ENCODE measurements at places on chromosomes 4 and X.

DNA sequence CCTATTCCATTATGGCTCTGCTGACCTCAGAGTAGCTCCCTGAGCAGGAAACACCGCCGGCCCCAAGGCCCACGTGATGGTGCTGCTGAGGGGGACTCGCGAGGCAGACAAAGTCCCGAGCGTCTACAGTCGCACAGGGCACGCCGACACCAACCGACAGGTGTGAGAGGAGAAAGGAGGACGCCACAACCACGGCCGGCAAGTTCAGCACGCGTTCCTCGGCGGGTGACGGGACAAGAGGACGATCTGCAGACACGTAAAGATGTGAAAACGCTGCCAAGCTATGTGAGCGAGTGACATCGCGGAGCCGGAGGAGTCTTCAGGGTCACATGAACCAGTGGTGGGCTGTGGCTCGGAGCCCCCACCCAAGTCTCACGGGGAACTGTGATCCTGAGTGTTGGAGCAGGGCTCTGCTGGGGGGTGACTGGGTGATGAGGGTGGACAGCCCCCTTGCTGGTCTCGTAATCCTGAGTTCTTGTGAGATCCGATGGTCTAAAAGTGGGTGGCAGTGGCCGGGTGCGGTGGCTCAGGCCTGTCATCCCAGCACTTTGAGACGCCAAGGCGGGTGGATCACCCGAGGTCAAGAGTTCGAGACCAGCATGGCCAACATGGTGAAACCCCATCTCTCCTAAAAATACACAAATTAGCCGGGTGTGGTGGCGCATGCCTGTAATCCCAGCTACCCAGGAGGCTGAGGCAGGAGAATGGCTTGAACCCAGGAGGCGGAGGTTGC is 34.0 kb downstream of the PPP2R3B start:
- DNase-seq: peak; percentile 66

- no peak for DNase-seq
Measured at GRCh38 chrX:41335958-41336331, 2.0 kb downstream of the DDX3X start.

GRCh38 chr4:26081795-26082498 is 167.9 kb downstream of the SMIM20 start:
- no peak for DNase-seq

DNA sequence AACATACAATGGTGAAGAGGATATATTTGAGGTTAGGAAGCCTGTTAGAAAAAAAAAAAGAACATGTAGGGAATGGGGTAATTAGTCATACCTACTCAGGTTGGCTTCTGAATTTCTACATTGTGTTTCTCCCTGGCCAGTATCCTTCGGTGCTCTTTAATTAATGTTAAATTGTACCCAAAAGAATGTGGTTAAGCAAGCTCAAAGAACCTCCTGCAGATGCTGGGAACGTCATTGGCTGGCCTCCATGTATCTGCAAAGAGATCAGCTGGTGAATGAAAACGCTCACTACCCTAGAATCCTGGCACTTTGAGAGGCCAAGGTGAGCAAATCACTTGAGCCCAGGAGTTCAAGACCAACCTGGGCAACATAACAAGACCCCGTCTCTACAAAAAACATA is 942.3 kb upstream of the PRKX start:
- DNase-seq: no peak

- DNase-seq: no peak
Measured at GRCh38 chrX:108323751-108324150, 114.5 kb downstream of the COL4A6 start.

DNA sequence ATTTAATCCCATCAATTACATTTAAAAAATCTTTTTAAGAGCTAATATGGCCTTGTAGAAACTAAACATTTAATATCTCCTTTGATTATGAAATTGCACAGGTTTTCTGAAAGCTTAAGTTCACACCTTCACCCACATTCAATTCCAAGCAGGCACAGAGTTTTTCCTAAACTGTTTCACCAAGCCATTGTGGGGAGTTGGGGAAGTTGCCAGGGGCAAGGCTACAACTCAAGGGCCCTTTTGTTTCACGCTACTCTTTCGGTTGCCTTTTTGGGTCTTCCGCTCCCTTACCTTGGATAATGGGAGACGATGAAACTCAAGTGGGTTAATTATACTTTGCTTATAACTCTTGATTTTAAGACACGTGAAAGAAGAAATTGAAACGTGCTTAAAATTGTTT is 33.3 kb downstream of the APBB2 start:
- no peak for DNase-seq

GRCh38 chr4:53778155-53778554 is 186.9 kb upstream of the LNX1 start:
- no peak for DNase-seq

DNA sequence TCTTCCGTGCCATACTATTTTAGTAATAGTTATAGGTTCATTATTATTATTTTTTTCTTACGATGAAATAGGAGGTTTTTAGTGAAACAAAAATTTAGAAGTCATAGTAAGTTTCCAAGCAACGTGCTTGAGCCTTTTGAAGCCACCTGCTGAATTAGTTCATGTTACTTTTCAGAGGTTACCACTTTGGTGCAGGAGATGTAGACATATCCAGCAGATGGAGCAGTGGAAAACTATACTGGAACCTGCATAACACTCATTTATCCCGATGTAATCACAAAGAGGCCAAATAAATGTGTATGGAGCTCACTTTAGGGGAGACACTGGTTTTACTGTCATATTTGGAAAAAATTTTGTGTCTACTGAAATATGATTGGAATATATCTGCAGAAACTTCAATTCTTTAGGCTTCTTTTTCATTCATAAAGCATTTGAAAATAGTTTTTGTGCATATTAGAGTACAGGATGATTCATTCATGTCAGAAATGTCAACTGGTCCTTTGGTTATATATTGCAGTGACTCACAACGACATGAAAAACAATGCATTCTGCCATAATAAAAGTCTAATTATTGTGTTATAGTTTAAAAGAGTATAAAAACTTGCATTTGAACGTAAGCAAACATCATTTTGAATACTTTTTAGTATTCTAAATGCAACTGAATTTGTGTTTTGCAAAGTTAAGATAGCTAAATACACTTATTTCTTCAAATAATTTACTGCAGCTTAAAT is 2182.9 kb upstream of the TENM3 start:
- DNase-seq: no peak

DNA sequence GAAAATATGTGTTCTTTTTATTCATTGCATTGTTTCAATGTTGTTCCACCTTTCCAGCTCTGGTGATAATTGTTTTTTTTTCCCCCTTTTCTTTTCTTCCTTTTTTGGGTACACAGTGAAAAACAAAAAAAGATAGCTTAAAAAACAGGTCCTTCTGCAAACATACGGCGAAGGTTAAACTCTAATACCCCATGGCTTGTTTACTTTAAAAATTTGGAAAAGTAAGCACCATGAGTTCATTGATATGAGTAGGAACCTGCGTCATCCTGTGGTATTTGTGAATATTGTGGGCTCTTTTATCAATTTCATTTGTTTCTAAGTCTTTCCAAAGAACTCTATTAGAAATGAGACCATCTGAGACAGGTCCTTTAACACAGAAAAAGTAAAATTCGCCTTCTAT is 123.5 kb downstream of the CHRNA9 start:
- DNase-seq: no peak

- no peak for DNase-seq
Measured at GRCh38 chrX:139382529-139382928, 148.0 kb upstream of the F9 start.

- DNase-seq: no peak
Measured at GRCh38 chr4:47550899-47551548, 65.9 kb downstream of the ATP10D start.

GRCh38 chrX:7318661-7319060 is 170.7 kb upstream of the PUDP start:
- no peak for DNase-seq

- DNase-seq: no peak
Measured at GRCh38 chrX:41145920-41146608, 60.8 kb downstream of the USP9X start.

DNA sequence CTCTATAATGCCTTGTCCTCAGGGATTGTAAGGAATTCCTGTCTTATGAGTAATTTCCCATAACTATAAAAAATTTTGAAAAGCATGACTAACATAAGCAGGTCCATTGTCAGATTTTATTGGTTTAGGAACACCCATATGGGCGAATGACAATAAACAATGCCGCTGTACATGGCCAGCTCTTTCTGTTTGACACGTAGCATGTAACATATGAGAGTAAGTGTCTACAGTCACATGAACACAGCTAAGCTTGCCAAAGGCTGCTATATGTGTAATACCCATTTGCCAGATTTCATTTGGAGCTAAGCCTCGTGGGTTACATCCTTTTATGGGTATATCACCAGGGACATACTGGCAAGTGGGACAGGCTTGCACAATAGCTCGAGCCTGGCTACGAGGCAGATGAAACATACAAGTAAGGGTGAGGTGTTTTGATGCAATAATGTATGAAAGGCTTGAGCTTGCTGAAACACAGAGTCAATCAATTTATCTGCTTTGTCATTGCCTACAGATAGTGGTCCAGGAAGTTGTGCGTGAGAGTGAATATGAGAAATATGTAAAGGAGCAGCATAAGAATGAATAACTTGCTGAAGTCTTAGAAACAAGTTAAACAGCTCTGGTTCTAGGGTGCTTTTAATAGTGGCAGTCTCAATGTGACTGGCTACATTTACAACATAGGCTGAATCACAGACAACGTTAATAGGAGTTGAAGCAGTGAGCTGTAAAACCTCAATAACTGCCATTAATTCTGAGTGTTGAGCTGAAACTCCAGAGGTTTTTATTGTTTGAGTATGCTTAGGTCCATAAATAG is 67.4 kb upstream of the UGT2B10 start:
- DNase-seq: no peak

- DNase-seq: no peak
Measured at GRCh38 chr4:91837608-91838029, 466.1 kb upstream of the GRID2 start.

- no peak for DNase-seq
Measured at GRCh38 chrX:115229337-115230003, 4.4 kb downstream of the LRCH2 start.

DNA sequence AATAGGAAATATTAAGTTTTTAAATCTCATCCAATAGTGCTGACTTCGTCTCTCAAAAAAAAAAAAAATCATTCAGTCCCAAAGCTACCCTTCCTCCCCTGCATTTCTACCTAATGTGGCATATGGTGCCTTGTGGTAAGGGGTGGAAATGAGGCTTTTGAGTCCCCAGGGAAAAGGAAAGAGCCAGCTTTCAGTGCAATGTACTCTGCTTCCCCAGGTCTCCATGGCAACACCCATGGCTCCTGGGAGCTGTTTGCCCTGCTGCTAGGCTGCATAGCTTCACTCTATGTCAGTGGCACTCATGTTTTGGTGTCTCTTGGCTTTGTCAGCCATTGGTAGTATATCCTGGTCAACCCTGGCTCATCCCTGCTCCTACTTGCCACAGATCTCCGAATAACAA is 175.9 kb downstream of the SLC39A8 start:
- DNase-seq: no peak

- no peak for DNase-seq
Measured at GRCh38 chr4:64105903-64106302, 303.3 kb downstream of the TECRL start.

GRCh38 chr4:55132775-55133174 is 7.4 kb upstream of the KDR start:
- no peak for DNase-seq

GRCh38 chr4:6788123-6788522 is 5.6 kb downstream of the KIAA0232 start:
- DNase-seq: no peak

DNA sequence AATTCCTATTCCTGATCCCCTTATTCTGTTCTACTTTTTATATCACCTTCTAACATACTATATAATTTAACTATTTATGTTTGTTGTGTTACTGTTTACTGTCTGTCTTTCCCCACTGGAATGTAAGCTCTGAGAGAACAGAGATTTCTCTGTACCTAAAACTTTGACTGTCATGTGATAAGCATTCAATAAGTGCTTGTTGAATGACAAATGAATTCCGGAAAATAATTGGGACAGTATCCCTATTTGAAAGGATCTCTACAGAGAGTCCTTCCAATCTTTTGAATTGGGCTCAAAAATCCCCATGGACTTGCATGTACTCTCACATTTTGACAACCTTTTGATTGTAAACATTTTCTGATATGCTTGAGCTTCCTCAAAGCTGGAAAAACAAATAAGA is 1.6 kb upstream of the MMGT1 start:
- DNase-seq: no peak

DNA sequence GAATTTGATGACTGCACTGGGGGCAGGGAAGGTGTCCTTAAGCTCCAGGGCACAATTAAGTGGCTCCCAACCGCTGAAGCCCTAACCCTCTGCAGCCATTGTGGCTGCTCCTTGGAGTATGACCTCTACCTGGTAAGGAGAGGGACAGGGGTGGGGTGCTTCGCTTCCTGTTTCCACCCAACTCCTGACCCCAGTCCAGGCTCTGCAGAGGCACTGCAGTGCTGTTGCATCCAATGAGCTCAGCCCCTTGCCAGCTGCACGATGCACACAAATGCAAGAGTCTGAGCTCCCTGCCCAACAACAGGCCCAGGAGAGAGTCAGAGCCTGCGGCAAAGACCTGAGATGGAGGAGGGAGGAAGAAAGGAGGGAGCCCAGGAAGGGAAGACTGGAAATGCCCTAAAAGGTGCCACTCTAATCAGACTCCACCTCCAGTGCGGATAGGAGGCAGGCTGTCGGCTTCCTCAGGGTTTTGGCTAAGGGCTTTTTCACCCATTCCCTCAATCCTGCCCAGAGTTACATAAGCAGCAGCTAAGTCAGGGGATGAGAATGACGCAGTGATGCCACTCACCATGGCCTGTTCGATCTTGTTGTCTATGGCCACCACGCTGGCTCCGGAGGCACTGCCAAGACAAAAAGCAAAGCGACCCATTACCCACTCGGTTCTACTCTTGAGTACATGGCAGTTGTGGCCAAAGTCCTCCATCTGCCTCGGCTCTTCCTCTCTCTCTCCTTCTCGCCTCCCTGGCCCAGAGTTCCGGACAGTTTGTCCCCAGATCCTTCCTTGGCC is 60.1 kb downstream of the TSC22D3 start:
- DNase-seq: peak; percentile 78
